ENCODE measurements at places on chromosomes 5 and 9.
A peak's percentile ranks its signal among the peaks of the same experiment; 100 is the strongest.

DNA sequence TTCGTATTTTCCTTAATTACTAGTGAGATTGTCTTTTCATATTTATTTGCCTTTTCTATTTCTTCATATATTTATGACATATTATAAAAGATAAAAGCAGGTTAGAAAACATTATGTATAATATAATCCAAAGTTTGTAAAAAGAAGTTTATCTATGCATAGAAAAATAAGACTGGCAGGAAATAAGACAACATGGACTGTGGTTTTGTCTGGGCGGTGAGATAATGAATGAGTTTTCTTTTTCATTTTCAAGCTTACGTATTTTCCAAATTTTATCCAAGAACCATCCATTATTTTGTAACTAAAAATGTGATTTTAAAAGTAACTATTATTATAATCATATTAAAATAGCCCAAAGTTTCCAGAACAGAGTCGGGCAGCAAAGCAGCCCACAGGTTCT is 109.8 kb upstream of the MVB12B start:
- DNase-seq: no peak

DNA sequence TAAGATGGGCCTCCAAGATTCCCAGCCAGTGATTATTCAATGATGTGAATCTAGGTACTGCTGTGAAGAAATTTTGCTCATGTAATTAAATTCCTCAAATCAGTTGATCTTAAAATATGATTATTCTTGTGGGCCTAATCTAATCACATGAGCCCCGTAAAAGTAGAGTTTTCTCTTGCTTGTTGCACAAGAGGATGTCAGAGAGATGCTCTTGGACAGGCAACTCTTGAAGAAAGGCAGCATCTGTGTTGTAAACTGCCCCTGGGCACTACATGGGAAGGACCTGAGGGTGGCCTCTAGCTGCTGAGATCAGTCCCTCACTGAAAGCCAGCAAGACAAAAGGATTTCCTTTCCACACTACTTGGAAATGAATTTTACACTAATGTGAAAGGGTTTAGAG is 132.9 kb downstream of the TRPM3 start:
- DNase-seq: no peak

GRCh38 chr5:116911074-116911473 is 336.5 kb upstream of the SEMA6A start:
- DNase-seq: no peak

GRCh38 chr9:36530224-36530623 is 42.5 kb upstream of the MELK start:
- no peak for DNase-seq

GRCh38 chr5:154677921-154678320 is 77.3 kb upstream of the LARP1 start:
- no peak for DNase-seq

DNA sequence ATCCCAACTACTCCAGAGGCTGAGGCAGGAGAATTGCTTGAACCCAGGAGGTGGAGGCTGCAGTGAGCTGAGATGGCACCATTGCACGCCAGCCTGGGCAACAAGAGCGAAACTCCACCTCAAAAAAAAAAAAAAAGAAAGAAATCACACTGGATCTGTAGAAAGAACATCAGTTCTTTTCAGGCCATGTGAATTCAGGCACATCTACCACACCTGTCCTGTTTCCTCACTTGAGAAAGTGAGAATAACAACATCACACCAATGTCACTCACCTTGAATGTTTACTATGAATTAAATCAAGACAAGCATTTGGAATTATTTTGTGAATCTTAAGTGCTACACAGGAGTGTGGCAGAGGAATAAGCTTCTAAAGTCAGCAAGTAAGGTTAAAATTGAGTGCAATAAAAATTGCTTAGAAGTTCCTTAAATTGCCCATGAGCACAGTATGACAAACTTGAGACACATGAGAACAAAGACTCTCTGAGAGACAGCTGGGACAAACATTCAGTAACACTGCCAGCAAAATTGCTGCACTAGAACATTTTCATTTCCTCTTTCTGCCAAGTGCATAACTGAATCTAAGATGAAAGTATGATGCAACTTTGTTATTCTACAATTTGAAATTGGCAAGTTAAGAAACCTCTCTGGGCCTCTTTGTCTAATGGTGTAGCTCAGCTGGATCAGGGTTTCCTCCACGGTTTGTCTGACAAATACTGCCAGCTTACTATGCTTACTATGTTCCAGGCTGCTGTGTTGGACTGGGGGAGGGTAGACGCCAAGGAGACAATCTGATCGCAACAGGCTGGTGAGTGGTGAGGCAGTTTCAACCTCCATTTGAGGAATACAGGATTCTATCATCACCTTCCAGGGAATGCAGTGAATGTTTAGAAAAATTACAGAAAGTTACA is 1.9 kb upstream of the RIC1 start:
- peak; percentile 91 for DNase-seq

- DNase-seq: no peak
Observed at GRCh38 chr9:109342878-109343277, 22.0 kb upstream of the EPB41L4B start.

- DNase-seq: no peak
Observed at GRCh38 chr5:80619086-80619485, 35.4 kb upstream of the MSH3 start.

GRCh38 chr5:180606215-180606785 is 15.0 kb upstream of the SCGB3A1 start:
- DNase-seq: no peak

GRCh38 chr9:35906923-35907699 is 1.1 kb downstream of the HRCT1 start:
- DNase-seq: peak; percentile 92

DNA sequence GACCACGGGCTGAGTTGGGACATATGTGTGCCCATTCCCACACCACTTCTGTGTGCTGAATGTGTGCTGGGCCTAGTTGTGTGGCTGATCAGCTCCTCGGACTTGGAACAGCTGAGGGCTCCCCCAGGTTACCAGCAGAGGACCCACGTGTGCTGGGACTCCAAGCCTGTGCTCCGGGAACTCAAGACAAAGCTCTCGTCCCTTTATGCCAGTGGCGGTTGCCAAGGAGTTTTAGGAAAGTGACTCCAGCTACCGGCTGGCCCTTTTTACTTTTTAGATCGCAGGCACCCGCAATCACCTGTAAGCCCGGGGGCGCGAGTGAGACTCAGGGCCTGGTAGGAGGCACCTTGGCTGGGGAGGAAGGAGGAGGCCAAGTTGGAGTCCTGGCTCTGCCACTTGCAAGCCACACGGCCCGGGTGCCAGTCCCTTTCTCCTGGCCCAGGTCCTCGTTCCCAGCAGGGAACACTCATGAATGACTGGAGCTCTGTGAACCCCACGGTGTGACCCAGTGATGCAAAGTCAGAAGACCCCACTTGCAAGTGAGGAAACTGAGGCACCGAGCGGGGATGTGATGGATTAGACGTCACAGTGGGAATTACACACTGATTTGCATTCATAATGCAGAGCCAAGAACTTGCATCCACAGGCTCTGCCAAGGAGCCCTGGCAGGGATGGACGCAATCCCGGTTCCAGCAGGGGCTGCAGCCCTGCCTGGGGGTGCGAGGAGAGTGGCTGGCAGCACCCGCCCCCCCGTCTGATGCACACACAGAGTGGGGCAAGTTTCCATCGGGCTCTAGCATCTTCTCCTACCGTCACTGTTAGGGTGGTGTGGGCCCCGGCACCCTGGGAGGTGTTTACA is 26.9 kb downstream of the CRB2 start:
- no peak for DNase-seq

DNA sequence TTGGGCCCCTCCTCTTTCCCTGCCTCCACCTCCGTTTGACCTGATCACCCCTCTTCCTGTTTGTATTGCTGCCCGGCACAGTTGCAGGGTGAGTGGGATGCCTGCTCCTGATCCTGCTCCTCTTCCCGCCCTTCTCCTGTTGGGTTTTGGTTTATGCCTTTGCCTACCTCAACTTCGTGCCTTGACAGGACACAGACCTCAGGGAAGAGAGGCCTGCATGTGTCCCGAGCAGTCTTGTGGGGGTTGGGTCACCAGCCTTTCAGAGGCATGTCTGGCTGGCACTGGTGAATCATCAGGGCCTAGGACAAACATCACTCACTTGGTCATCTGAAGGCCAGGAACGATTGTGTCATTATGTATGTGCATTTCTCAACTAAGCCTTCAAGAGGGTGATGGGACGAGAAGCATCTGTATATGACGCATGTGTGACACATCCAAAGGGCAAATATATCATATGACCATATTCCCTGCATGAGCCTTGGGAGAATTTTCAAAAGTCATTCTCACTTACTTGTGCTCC is 56.9 kb downstream of the NPR3 start:
- DNase-seq: peak; percentile 56

DNA sequence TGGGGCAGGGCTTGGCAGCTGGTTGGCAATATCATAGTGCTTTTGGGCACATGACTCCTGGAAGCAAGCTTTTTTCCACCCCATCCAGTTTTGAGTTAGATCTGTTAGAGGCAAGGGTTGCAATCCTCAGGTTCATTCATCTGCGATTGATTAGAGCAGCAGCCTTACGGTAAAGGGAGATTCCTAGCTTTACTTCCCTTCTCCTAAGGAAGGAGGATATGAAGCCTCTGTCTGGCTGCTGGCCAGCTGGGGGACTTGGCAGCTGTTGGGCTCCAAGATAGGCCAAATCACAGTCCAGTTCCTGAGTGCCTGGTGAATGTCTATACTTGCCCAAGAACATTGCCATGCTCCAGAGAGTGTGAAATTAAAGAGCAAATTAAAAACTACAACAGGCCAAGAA is 113.4 kb upstream of the CCNH start:
- DNase-seq: no peak

- DNase-seq: no peak
Observed at GRCh38 chr9:114324492-114324891, 1.6 kb downstream of the ORM1 start.

DNA sequence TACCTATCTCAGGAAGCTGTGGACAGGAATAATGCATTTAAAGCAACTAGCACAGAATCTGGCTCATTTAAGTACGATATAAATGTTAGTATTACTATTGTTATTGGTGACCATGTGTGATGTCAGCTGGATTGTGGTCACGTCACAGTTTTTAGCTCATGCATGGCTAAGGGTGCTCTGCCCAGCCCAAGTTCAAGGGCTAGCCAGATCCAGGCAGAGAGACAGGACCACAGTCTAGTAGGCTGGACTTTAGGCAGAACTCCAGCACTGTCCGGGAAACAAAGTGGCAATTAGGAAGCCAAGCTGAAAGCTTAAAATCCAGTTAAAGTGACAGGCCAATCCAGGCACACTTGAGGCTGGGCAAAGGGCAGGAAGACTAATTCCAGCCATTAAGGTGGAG is 273.6 kb downstream of the ADAMTSL1 start:
- DNase-seq: no peak

GRCh38 chr5:75348241-75348640 is 11.2 kb downstream of the HMGCR start:
- DNase-seq: no peak

DNA sequence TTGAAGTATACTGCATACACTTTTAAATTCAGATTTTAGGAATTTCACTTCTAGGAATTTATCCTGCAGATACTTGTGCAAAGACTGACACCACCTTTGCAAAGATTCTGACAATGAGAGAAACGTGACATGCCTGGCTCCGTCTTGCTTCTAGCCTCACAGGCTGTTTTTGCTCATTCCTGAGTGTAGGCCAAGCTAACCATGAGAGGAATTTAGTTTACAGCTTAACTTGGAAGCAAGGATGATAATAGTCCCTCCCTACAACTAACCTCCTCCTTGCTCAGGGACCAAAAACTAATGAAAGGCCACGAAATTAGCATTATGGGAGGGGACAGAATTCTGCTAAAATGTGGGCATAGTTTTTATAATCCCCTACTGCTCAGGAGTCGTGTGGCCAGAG is 31.1 kb downstream of the C5orf22 start:
- DNase-seq: no peak

GRCh38 chr5:147743678-147744374 is 38.7 kb downstream of the JAKMIP2 start:
- no peak for DNase-seq

DNA sequence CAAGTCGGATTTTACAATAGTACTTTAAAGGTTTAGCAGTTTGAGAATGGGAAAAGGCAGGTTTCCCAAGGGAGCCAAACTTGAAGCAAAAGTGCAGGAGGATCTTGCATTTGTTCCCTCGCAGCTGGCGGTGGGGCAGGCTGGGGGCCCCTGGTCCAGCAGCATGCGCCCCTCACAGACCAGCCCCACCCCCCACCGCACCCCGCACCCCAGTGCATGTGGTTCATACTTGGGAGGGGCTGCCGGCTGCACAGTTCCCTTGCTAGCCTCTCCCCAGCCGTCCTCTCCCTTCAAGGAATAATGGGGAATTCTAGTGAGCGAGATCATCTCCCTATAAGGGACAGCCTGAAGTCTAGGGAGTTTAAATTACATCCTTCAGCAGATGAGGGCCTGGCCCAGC is 273.1 kb upstream of the IRX2 start:
- DNase-seq: no peak

- no peak for DNase-seq
Observed at GRCh38 chr9:124042201-124042721, 30.7 kb downstream of the LHX2 start.

GRCh38 chr9:6788162-6789016 is 30.6 kb downstream of the KDM4C start:
- no peak for DNase-seq

- no peak for DNase-seq
Observed at GRCh38 chr5:153613144-153613543, 122.7 kb downstream of the GRIA1 start.

GRCh38 chr9:36143245-36143641 is 6.7 kb downstream of the GLIPR2 start:
- no peak for DNase-seq
